Stimulated activated CD8-positive, alpha-beta memory T cell treated with anti-CD3 and anti-CD28 coated beads, Interleukin-15, amount 100 ng/mL, for 24 hours (primary cell): ENCODE measurements at places on chromosomes 1 and 21.

- no peak for DNase-seq
These were observed 87.0 kb upstream of the WARS2 start for GRCh38 chr1:119227456-119227855.

DNA sequence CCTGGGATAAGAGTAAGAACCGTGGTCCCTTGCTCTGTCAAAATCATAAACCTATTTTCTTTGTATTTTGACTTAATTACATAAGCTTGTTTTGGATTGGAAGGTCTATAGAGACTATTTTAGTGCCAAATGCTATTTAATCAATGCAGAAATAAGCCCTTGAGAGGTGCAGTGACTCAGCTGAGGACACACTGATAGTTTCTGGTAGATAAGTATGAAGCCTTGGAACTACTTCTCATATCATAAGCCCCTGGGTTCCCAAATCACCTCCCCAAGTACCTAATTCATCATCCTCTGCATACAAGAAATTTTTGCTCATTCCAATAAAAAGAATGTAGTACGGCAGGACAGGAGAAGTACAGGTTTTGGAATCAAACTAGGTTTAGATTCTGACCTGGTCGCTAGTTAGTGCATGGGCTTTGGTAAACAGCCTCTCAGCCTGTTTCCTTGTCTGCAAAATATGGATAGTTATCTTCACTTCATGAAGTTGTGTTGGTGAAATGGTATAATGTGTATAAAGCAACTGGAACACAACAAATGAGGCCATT lies 3.3 kb upstream of the CD55 start:
- no peak for DNase-seq

- DNase-seq = no peak
These were observed 147.9 kb upstream of the RGS18 start for GRCh38 chr1:192010406-192010805.

DNA sequence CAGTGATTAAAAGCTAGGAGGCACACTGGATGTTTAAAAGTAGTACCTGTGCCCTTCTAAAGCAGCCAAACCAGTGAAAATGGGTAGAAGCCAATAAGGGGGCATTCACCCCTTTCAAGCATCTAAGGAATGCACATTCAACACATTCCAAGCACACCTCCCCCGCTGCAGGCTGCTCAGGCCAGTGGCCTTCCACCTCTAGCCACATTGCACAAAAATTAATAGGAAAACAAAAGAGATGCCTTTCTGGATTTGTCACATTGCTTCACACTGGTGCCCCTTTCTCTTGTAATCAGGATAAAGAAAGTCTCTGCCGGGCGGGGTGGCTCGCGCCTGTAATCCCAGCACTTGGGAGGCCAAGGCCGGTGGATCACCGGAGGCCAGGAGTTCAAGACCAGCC lies 834.0 kb downstream of the USP25 start:
- no peak for DNase-seq

GRCh38 chr1:62391369-62391971 lies 45.4 kb upstream of the USP1 start:
- no peak for DNase-seq

DNA sequence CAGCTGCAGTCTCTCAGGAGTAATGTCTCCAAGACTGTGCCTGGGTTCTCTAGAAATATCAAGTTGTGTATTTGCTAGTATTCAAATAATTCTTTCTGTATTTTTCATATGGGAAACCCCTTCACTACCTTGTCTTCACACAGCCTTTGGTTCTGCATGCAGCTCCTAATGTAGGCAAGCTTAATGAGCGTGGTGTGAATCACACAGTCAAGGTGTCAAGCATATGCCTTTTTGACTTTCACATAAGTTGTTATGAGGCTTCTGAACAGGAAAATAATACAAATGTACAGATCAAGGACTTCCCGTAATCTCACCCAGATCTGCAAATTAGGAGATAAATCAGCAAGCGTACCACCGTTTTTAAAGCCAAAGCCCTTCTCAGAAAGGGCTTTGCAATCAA lies at the start of gene FCRL3:
TSS of gene FCRL3 (minus strand) at position 38 of the 400 bp plus-strand sequence. CDS start 280 bp downstream, outside the sequence.
- no peak for DNase-seq

- DNase-seq = no peak
These were observed 17.9 kb downstream of the UBE4B start for GRCh38 chr1:10050611-10051010.

GRCh38 chr1:153422450-153423068 lies 6.2 kb downstream of the S100A7A start:
- peak; percentile 40 for DNase-seq

DNA sequence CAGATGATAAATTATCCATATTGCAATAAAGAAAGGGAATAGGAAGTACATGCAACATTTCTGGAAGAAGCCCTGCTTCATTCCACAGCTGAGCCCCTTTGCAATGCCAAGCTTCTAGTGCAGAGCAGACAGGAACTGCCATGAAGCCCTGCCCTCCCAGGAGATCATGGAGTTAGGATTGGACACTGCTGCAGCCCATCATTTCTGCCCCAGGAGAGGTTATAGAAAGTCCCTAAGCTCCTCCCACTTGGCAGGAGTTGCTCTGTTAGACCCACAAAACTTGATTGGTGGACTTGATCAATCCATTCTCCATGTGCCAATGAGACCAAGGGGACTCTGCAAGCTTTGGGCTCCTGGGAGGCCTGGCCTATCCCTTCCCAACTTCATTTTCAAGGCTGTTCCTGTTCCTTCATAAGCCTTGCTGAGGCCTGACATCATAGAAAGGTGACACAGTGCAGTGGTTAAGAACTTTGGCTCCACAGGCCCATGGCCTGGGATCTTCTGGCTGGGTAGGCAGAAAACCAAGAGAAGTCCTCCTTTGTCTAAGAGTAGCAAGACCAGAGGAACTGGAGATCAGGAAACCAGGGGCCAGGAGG lies 1.3 kb upstream of the LAPTM5 start:
- DNase-seq = no peak

- no peak for DNase-seq
These were observed 36.3 kb downstream of the IGSF5 start for GRCh38 chr21:39781331-39781730.

DNA sequence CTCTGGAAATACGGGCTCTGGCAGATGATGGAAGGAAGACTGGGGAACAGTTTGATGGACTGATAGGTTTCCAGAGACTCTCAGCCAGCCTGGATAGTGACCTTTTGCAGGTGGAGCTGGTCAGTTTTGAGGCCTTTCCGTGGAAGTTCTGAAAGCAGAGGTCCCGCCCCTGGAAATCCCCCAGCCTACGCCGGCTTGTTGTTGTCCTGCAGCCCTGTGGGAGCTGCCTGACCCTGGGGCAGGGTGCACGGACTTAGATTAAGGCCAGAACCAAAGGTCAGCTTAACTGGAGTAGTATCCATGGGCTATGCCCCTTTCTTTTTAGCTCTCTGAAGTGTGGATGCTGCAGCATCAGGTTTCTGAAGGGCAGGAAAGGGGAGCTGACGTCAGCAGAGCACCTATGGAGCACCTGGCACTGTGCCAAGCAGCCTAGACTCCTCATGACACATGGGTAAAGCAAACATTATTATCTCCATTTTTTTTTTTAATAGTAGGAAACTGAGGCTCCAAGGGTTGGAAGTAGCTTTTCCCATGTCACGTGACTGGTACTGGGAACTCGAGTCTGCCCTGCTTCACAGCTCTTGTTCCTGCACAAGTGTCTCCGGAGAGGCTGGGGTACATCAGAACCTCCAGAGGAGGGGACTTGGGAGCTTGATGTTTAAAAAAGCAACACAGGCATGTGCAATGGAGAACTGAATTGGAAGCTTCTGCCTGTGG lies 38.5 kb downstream of the IER5 start:
- no peak for DNase-seq

- DNase-seq = no peak
These were observed 4.5 kb downstream of the NECAP2 start for GRCh38 chr1:16445052-16445451.

DNA sequence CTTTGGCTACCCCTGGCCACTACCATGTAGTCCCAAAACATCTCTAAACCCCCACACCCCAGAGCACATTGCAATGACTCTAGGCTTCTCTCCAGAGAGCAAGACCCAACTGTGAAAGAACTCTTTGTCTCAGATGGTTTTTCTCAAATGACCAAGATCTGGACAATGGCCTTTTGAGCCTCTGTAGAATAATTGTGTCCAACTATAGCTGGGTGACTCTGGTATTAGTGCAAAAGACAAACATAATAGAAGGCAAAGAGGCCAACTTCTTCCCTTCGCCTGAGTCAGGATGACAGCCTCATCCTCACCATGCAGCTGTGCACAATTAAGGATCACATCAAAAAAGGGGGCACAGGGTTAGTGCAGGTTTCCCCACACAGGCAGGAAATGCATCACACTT lies 139.6 kb downstream of the BRINP2 start:
- DNase-seq = no peak

DNA sequence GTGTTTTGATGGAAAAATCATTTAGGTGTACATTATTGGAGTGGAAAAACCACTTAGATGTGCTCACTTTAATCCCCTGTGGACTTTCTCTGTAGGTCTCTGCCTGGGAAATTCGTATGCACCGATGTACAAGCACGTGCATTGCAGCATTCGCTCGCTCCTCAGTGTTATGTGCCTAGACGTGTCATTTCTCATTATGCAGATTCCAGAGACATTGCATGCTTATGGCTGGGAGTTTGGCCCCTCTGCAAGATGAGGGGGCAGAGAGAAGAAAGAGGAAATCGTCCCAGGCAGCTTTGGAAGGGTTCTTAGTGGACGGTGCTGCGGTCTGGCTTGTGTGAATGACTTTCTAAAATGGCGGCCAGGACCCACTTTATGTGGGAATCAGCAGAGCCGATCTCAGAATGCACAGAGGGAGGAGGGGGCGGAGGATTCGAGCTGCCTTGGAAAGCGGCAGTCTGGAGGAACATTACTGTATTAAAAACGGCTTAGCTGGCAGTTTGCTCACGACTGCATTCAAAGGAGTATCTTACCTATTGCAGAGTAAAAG lies 2.3 kb downstream of the SPEN start:
- DNase-seq = no peak

DNA sequence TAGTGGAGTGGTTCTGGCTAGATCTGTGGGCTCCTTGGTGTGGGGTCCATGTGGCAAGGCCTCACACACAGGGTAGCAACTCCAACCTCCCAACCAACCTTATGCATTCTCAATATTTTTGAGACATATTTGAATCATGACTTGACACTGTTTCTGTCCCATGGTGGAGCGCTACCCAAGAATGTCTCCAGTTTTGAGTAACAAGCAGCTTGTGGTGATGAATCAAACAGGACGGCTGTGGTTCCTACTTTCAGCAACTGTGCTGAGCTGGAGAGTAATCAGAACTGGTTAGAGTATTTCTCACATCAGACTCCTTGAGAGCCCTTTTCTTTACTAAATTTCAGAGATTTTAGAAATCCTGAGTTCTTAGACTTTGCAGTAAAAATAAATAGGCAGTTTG lies 3.1 kb downstream of the LCE3D start:
- no peak for DNase-seq

DNA sequence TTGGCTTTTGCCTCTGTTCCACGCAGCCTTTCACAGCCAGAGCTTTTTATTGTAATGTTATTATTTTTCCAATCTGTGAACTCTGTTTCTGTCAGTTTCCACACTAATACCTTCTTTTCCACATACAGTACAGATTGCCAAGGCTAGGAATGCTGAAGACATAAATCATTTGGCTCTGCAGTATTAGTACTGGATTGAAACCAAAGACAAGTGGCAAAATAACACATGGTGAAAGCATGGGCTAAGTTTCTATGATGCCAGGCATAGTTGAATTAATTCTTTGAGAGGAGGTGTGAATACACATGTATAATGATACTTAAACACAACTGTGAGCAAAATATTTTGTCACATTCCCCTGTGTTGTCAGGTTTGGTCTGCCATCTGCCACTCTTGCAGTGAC lies 73.5 kb downstream of the TMEM200B start:
- DNase-seq = no peak

GRCh38 chr1:226466296-226466695 lies 58.4 kb upstream of the PARP1 start:
- DNase-seq = no peak

DNA sequence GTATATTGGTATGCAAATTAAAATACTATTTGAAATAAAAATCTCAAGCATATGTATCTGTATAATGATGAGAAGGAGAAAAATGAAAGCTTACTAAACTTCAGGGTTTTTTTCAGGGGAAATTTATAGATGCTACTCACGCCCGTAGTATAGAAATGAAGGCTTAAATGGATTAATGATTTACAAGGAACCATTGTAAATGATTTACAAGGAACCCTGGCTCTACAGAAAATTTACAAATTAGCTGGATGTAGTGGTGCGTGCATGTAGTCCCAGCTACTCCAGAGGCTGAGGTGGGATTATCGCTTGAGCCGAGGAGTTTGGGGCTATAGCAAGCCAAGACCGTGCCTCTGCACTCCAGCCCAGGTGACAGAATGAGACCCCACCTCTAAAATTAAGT lies 150.5 kb downstream of the PCBP3 start:
- no peak for DNase-seq

GRCh38 chr1:177130451-177130945 lies 34.0 kb downstream of the ASTN1 start:
- no peak for DNase-seq

- no peak for DNase-seq
These were observed 2.8 kb downstream of the RGS8 start for GRCh38 chr1:182681568-182681912.

DNA sequence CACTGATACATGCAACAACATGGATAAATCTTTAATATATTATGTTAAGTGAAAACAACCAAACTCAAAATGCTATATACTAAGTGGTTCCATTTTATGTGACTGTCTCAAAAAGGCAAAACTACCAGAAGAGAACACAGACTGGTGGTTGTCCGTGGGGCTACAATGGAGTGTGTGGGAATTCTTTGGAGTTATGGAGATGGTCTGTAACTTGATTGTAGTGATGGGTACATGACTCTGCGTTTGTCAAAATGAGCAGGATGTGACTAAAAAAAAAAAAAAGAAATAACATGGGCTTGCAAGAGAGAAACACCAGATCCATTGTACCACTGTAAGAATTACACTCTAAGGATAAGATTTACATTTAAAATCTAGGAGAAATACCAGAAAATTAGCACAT lies 52.2 kb upstream of the KIAA1614 start:
- no peak for DNase-seq

GRCh38 chr1:205523891-205524793 lies 19.7 kb downstream of the CDK18 start:
- DNase-seq = peak; percentile 34

DNA sequence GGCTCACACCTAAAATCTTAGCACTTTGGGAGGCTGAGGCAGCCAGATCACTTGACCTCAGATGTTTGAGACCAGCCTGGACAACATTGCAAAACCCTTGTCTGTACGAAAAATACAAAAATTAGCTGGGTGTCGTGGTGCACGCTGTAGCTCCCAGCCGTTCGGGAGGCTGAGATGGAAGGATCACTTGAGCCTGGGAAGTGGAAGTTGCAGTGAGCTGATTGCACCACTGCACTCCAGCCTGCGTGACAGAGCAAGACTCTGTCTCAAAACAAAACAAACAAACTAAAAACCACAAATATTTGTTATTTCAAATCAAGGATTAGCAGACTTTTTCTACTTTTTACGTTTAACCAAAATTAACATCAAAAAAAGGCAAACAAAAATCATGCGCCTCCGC lies 31.3 kb downstream of the INKA2 start:
- DNase-seq = no peak

DNA sequence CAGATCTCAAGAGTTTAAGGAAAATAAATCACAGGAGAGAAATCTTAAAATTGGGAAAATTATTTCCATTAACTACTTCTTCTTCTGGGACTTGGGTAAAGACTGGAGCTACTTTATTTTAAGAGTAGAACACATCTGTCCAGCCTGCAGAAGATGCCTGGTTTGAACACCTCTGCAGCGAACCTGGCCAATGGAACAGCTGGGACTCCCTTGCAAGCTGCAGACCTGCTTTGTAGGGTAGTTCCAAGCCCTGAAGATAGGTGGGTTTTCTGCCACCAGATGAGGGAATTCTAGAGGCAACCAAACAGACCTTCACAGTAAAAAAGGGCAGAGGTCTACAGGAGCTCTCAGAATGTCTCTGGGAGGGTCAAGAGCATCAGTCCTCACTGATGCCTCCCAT lies 86.5 kb upstream of the CACNA1E start:
- DNase-seq = no peak
